ENCODE measurements at places on chromosomes 11 and 22. TPM values are rescaled to one million over a fixed set of nuclear protein-coding genes. Genes with fewer than 3 reads are reported as not detected.

DNA sequence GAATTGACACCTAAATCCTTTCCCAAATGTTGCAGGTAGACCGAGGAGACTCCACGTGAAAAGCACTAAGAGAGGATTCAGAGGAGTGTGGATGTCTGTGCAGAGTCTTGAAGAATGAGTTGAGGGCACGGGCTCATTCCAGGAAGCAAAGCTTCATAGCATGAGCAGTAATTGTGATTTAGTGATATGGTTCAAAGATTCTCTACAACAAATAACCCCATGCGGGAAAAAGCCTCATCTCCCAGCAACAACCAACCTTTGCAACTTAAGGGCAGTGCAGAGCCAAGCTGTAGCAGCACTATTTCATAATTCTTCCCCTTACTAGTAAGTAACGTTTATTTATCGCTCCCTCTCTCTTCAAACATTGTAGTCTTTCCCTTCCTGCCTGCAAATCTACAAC is 87.5 kb upstream of the CLMP start:
- DNase-seq = no peak

DNA sequence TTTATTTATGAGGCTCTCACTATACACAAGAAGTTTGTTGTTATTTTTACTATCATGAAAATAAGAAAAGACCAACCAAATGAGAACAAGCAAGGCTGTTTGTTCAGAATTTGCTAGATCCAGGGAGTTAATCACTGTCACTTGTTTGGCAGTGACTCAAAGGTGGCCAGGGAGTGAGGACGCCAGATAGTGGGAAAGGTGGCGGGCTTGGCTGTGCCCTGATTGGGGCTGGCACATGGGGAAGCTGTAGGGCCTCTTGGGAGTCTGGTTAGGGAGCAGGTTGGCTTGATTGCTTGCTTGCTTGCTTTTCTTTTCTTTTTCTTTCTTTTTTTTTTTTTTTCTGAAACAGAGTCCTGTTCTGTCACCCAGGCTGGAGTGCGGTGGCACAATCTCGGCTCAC is 53.1 kb upstream of the SLC22A12 start:
- no peak for DNase-seq

DNA sequence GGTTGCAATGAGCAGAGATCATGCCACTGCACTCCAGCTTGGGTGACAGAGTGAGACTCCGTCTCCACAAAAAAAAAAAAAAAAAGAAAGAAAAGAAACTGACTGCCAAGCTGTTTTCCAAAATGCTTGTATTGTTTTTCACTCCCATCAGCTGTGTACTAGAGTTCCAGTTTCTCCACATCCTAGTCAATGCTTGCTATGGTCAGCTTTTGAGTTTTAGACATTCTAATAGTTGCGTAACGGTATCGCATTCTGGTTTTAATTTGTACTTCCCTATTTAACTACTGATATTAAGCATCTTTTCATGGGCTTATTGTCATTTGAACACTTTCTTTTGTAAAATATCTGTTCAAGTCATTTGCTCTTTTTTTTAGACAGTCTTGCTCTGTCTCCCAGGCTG is 55.7 kb downstream of the TSPAN18 start:
- no peak for DNase-seq

Gene CRYBB3
- not detected for total RNA-seq

Gene RAB6A
- 96.3 TPM for total RNA-seq

Gene MRGPRE
- 0.42 TPM for total RNA-seq

- no peak for DNase-seq
These were observed 552 bp downstream of the DSCAML1 start for GRCh38 chr11:117796456-117796871.

- no peak for DNase-seq
These were observed 145.1 kb upstream of the OPCML start for GRCh38 chr11:133677387-133677786.

DNA sequence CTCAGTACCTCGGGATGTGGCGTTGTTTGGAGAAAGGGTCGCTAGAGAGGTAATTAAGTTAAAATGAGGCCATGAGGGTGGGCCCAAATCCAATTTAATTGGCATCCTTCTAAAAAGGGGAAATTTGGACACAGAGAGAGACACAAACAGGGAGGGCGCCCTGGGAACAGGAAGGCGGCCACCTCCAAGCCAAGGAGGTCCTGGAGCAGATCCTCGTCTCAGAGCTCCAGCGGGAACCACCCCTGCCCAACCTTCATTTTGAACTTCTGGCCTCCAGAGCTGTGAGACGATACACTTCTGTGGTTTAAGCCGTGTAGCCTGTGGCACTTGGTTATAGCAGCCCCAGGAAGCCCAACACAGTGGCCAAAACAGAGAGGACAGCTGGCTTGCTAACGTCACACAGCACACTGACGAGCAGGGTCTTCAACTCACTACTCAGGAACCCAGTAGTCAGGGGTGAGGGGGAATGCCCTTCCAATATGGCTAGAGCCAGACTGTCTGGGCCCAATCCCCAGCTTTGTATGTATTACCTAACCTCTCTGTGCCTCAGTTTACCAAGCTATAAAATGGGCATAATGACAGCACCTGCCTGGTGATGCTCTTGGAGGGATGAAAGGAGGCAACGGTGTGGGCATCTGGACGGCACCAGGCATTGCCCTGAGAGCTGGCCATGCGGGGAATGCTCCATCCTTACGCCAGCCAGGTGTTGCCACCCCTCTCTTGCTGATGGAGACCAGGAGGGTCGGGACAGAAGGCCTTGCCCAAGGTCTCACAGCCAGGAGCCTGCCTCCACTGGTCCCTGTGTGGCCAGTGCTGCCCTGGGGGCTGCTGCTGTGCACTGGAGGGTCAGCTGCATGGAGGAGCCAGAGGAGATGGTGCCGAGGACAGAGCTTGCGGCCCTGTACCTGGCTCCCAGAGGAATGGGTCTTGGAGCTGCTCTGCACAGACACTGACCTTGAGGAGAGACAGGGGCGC is 53.3 kb upstream of the LINC01488 start:
- peak; percentile 16 for DNase-seq

Gene AQP11
- 0.87 TPM for total RNA-seq

- peak; percentile 89 for DNase-seq
These were observed 38.2 kb upstream of the WEE1 start for GRCh38 chr11:9535189-9535781.

DNA sequence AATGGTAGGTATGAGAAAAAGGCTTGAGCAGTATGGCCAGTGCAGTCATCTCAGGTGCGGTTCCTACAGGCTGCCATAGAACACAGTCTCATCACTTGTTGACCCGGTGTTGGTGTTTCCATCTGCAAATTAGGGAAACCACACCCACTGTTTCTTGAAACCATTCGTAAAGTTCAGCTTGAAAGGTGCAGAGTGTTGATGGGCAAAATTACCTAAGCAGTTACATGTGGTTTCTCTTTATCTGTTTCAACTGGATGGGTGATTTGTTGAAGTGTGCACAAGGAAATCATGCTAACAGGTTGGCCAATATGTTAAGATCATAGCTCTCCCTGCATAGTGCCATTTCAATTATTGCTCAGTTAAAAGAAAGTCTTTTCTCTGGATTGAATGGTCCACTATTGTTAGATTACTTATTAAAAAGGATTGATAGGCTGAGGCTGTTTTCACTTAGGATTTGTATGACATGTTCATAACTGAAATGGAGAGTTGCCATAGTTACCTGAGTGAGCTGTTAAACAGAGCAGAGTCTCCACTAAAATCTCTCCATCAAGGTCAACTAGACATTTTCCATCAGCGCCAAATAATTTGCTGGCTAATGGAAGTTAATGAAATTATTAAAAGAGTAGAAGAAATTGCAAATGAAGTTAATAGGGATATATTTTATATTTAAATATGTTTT is 203.1 kb upstream of the MTMR2 start:
- DNase-seq = no peak

DNA sequence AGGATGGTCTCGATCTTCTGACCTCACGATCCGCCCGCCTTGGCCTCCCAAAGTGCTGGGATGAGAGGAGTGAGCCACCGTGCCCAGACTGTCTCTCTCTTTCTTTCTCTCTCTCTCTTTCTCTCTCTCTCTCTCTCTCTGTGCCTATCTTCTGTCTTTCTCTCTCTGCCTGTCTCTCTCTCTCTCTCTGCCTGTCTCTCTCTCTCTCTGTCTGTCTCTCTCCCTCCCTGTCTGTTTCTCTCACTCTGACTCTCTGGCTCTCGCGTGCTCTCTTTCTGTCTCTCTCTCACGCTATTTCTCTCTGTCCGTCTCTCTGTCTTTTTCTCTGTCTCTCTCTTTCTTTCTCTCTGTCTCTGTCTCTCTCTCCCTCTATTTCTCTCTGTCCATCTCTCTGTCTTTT is 3911.2 kb upstream of the OR11H1 start:
- DNase-seq = no peak

Gene TBX10
- 0.37 TPM for total RNA-seq

Gene DRG1
- 67.4 TPM for total RNA-seq

Gene APOL5
- not detected for total RNA-seq

Gene LRP4
- total RNA-seq = 21.9 TPM

Gene NXPE1
- total RNA-seq = not detected

Gene IL17REL
- total RNA-seq = not detected

GRCh38 chr11:9314291-9315077 is at the start of gene TMEM41B:
Gene TMEM41B (minus strand): TSS chr11:9314593. CDS start chr11:9314441, 152 bp downstream.
- peak; percentile 99 for DNase-seq

GRCh38 chr22:38403812-38404211 is 51.2 kb downstream of the KCNJ4 start:
- DNase-seq = no peak

DNA sequence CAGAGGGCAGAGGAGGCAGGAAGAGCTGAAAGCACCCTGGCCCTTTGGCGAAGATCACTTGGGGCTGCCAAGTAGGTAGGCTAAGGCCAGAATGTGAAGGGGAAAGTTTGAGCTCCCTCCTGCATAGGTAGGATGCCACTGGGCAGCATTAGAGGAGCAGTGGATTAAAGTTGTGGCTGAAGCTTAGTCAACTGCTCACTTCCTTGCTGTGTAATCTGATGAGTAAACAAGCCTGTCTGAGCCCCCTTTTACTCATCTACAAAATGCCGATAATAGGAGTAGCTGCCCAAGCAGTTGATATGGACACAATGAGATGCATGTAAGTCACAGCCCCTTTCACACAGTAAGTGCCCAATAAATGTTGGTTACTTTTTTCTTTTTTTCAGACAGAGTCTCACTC is 216.4 kb downstream of the MN1 start:
- DNase-seq = no peak

Gene RFPL3
- not detected for total RNA-seq

GRCh38 chr11:94793002-94793401 is 24.8 kb downstream of the AMOTL1 start:
- no peak for DNase-seq

GRCh38 chr11:35662061-35662648 is 420 bp upstream of the TRIM44 start:
- no peak for DNase-seq

DNA sequence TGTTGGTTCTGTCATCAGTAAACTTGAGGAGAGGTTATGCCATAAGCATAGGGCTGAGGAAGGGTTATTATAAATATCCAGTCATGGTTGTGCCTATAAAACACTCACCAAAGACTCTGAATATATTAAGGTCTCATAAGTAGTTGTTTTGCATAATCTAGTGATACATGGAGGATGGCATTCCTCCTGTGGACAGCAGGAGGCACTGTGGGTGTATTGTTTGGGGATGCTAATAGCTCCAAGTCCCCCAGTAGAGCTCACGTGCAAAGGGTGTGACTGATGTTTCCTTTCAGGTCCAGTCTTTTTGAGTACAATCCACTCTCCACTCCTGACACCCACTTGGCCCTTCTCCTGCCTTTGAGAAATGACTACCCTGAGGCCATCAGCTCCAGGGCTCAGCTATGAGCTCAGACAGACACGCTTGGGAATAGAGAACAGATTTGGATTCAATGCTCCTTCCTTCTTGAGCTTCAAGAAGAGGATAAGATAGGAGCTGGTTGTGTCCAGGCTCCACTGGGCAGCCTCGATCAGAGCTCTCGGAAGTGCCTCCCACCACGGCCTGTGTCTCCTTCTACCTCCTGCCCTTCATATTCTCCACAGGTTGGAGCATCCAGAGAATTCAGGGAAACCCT is 85.2 kb upstream of the IGLL5 start:
- DNase-seq = no peak

Gene KRTAP5-10
- total RNA-seq = not detected

- DNase-seq = no peak
These were observed 25.1 kb downstream of the NUP50 start for GRCh38 chr22:45188779-45189178.

- DNase-seq = peak; percentile 47
These were observed 6.5 kb downstream of the FZD4 start for GRCh38 chr11:86948733-86949132.

- DNase-seq = no peak
These were observed 701 bp downstream of the TMEM216 start for GRCh38 chr11:61392981-61393595.

- no peak for DNase-seq
These were observed 141.9 kb downstream of the TMEM135 start for GRCh38 chr11:87179621-87180020.

GRCh38 chr11:30855383-30856006 is 269.3 kb upstream of the MPPED2 start:
- DNase-seq = no peak

DNA sequence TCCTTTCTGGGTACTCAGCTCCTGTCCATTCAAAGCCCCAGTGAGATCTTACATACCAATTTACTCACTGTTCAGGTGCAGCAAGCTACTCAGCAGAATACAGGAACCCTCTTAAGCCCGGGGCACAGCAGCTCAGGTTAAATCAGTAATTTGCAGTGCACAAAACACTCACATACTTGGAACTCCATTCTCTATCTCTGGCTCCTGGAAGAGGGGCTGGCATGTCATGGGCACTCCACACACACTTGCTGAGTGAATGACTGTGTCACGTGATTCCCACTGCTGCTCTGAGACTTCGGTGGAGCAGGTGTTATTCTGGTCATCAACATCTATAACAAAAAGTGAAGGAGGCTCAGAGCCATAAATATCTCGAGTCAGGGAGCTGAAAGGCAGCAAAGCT is 157.3 kb upstream of the BDNF start:
- DNase-seq = peak; percentile 27

- DNase-seq = no peak
These were observed 28.3 kb downstream of the JAM3 start for GRCh38 chr11:134097166-134097565.

GRCh38 chr11:111845276-111846028 is 25.9 kb downstream of the ALG9 start:
- no peak for DNase-seq

DNA sequence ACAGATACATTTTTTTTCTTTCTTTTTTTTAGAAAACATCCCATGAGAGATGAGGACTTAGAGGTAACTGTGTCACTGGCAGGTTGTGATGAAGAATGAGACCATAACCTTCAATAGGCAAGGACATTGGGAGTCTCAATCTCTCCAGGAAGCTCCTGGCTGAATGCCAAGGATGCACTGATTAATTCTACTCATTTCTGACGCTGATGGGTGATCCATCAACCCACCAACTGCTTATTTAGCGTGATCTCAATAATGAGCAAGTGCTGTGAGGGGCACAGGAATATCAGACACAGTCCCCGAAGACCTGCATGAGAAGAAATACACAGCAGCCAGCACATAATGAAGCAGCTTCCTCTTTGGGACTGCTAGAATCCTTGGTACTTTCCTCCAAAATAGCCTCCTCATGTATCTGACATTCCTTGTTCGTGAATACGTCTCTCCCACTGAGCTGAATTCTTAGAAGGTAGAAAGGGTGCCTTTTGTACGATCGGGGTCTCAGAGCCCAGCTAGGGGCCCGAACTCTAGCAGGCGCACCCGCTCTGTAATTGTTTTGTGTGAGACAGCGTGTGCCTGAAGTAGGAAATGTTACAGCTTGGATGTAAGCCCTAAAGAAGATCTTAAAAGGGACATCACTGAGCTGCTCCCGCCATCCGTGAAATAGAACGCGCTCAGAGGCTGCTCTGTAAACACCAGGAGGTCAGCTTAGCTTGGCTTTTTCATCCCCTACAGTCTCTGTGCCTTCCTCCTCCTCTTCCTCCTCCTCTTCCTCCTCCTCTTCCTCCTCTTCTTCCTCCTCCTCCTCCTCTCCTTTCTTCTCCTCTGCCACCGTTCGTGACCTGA is 7.2 kb downstream of the CLMP start:
- DNase-seq = no peak
